SHP77 treated with DMSO at 0.1 percent for 48 hours (cell line): ENCODE measurements at places on chromosomes 13 and 19.

DNA sequence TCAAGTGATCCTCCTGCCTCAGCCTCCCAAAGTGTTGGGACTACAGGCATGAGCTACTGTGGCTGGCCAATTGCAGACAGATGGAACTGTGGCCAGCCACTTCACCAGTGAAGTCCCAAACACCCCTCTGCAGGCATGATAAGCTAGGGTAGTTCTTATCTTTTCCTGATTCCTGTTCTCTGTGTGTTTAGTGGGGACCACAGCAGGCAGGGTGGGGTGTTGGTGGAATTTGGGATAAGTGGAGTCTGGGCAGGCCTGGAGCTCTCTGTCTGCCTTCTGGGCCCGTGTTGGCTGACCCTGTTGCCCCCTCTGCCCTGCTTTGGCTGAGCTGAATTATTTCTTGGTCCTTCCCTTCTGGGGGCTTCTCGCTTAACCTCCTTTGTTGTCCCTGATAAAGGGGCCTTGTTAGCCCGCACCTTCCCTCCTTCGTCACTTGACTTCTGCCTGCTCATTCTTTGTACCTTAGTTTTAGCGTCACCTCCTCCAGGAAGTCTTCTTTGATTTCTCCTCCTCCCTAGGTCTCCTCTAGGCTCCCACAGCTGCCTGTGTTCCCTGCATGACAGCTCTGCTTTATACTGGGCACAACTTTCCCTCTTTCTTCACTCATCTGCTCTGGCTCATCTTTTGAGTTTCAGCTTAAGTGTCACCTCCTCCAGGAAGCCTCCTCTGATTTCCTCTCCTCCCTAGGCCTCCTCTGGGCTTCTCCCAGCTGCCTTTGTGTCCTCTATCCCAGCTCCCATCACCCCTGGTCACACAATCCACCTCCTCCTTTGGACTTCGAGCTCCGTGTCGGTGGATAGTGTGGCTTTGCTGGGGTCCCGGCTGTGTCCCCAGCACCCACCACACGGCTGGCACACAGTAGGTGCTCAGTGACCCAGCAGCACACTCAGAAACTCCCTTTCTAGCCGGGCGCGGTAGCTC, 1.7 kb upstream of the NCLN start:
- DNase-seq = no peak

DNA sequence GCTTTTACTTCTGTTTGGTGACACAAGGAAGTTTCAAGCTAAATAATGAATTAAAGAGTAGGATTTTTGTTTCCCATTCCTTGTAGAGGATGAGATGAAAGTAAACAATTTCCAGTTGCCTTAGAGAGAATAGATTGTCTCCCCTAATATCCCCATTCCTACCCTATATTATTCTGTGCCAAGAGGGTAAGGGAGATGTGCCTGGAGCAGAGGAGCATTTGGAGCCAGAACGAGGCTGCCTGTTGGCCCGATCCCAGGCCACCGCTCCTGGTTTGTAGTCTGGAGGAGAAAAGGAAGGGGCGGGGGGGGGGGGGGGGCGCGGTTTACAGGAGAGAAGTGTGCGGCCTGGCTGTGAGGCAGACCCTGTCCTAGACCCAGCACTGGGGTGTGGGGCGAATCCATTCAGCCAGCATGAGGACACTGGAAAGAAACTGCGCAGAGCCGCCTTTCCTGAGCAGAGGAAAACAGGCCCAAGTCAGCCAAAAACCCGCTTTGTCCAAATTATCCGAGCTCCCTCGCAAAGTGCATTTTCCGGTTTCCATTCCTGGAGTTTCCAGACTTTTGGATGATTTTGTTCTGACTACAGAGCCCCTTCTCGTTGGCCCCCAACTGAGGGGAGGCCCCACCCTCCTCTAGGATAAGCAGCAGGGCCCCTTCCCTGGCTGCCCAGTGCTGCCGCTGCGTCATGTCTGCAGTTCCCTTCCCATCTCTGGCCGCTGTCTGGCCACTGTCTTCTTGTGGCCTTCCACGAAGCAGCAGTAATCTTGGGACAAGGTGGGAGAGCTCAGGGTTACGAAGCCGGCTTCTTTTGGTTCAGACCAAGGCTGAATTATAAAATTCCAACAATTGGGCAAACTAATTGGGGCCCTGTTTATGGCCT, 23.0 kb downstream of the NFIX start:
- no peak for DNase-seq

DNA sequence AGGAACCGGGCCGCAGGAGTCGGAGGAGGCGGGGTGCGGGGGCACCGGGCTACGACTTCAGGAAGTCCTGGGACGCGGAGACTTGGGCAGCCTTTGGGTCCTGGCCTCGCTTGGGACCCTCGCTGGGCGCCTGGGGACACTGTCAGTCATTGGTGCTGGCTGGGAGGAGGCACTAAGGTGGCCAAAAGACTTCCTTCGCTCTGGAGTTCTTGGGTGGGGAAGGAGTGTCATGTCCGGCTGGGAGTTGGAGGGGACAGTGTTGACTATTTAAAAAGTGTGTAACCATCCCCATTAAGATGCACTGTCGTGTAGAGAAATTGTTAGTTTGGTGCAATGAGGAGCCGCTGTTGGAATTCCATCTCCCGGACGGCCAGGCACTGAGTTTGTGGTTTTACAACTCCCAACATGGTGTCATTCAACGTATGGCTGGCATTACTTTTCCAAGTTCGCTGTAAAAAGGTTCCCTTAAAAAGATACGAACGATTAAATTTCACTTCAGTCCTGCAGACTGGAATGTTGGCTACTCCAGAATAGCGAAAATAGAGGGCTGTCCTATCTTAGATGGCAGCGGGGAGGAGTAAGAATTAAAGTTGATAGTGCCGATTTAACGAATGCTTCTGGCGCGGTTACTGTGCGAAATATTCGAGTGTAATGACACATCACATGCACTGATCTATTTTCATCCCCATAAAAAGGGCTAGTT, 776 bp downstream of the DNAJC3 start:
- DNase-seq = no peak

- DNase-seq = no peak
These were observed 4.8 kb upstream of the IFI30 start for GRCh38 chr19:18168673-18169381.

DNA sequence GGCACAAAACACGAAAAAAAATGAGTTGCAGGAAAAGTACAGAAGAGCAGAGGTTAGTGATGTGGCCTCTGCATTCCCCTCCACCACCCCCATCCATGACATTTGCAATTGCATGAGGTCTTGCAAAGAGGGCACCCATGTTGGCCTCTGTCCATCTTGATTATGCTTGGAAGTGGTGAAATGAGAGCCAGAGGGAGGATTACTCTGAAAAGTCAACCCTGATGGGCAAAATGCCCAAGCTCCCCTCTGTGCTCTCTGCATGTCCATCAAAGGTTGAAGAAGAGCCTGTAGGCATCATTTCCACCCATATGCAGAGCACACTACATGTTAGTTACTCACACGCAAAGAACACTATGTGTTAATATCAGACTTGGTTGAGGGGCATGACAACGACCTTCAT, 71.4 kb downstream of the SLC15A1 start:
- DNase-seq = no peak

DNA sequence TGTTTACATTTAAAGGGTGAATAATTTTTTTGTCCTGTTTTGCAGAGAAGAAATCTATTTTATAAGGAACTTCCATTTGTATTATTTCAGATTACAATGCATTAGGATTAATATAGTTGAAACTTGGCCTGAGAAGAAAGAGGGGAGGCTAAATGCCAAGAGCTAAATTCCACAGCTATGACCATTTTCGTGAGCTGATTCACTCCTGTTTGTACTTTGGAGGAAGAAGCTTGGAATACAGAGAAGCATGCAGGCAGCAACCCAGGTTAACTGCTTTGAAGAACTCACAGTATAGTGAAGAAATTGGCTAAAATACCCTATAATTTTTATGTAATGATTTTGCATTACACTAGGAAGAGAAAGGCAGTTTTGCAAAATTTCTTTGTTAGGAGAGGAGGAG, 309.4 kb upstream of the KLF12 start:
- no peak for DNase-seq
